ENCODE measurements at places on chromosomes 1 and 21. TPM values are rescaled to one million over a fixed set of nuclear protein-coding genes. Genes with fewer than 3 reads are reported as not detected.

DNA sequence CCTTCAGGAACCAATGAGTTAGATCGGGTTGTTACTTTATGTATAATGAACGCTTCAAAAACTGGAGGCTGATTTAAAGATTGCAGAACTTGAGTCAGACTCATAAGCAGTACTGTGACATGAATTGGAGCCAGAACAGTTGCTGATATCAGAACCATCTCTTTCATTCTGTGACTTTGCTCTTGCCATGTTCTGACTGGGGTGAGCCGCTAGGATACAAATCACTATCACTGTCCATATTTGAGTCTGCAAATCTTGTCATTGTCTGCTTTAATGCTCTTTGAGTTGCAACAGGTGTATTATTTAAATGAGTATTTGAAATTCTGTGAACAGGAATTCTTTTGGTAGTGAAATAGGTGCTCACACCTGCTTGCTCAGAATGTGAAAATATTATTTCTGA is 52.5 kb downstream of the LRIG2 start:
- DNase-seq = no peak

DNA sequence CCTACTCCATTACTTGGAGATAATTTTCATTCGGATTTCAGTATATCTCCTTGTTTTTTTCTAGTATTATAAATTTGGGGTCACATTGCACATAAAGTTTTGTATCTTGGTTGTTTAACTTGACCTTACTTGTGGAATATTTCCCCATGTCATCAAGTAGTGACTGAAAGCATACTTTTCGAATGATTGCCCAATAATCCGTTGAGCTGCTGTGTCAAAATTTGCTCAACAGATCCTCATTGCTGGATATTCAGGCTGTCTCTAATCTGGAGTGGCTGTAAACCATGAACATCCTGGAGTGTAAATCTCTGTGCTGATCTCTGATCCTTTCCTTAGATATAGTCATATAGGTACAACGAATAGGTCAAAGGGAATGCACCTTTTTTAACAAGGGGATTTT is 4.9 kb downstream of the NIPAL3 start:
- DNase-seq = peak; percentile 47

DNA sequence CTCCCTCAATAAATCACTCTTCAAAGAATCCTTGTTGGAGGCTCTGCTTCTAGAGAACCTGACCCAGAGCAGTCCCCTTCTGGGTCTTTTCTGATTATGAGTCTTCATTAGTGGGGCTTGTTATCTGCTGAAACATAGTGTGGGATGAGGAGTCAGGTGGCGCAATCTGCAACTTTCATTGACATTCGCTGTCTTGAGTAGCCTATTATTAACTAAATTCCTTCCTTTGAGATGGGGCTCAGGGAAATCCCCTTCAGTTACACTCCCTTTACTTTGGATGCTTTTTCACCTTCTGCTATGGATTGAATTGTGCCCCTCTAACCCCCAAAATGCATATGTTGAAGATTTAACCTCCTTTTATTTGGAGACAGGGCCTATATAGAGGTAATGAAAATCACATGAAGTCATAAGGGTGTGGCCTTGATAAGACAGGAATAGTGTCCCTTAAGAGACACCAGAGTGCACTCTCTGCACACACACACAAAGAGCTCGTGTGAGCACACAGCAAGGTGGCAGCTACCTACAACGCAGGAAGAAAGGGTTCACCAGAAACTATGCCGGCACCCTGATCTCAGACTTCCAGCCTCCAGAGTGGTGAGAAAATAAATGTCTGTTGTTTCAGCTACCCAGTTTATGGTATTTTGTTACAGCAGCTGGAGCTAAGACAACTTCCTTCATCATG is 19.5 kb downstream of the DIO1 start:
- no peak for DNase-seq

UTS2 gene
- total RNA-seq = not detected

DNA sequence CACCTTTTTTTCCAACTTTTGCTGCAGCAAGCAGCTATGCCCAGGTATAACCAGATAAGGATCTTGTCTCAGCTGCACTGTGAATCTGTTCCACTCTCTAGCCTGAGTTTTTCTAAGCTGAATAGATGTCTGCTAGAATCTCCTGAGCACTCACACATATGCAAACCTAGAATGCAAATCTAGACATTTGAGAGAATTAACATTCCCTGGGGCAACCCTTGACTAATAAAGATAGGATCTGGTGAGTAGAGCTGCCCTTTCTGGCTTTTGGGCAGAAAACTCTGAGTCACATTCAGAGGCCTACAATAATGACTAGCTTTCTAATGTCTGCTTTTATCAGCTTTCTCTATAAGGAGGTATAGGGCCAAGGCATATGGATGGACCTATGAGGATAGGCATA is 61.4 kb upstream of the BARHL2 start:
- DNase-seq = no peak

Data from fibroblast of villous mesenchyme (primary cell).